ENCODE measurements at places on chromosomes 3 and 15.
A peak's percentile ranks its signal among the peaks of the same experiment; 100 is the strongest.

- DNase-seq: no peak
These were observed 7.9 kb downstream of the FEM1B start for GRCh38 chr15:68285259-68285980.

DNA sequence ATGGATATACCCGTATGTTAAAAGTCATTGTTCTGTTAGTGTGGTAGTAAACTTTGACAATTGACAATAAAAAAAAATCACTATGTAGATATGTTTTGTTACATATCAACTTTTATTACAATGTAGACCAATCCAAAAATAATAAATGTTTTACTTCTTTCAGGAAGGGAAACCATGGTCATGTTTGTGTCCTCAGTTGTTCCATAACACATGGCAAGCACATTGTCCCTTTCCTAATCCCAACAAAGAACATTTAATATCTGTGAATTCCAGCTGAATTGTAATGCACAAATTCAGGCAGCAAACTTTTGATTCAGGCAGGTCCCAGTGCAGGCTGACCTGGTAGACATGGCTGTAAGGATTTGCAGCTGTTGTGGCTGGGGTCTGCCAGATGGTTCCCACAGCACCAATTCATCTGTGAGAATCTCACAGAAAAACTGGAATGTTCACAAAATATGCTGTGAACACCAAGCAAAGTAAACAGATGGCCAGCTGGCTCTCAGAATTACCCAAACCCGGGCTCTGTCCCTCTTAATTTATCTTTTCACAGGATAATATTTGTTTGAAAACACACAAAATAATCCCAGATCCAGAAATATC is 1.9 kb upstream of the SPG21 start:
- DNase-seq: no peak

DNA sequence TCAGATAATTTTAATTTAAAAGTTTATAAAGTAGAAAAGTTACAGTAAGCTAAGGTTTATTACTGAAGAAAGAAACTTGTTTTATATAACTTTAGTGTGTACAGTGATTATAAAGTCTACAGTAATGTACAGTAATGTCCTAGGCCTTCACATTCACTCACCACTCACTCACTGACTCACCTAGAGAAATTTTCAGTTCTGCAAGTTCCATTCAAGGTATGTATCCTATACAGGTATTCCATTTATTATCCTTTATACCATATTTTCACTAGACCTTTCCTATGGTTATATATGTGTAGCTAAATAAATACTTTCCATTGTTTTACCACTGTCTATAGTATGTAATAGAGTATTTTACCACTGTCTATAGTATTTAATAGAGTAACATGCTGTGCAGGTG is 33.2 kb upstream of the MME start:
- no peak for DNase-seq

DNA sequence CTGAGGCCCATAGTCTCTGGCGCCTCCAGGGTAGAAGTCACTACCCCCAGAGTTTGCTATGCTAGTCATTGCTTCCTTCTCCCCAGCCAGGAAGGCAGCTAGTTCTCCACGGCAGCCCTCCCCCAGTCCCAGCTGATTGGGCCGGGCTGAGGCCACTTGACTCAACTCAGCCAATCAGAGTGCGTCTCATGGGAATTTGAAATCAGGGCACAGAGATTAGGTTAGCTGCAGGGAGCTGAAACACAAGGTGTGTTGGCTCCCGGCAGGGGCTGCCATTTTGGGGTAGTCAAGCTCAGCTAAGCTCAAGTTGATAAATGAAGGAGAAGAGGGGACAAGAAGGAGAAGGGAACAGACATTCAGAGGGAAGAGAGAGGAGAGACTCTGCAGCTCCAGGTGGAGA is 32.8 kb downstream of the LINGO1 start:
- no peak for DNase-seq

DNA sequence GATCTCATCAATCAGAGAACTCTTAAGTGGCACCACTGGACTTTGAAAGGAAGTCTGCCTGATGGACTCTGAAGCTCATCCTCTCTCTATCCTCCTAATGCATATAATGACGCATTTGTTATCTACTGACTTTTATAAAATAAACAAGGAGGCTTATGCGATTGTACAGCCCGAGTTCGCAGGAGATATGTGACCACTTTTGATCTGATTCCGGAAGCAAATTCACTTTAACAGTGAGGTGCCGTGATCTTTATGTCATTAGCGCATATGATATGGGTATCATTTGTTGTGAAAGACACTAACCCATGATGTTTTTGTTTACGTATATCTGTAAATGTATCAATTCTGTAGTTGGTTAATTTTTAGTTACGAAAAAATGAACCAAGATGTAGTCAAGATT is 427 bp upstream of the RNF111 start:
- no peak for DNase-seq

DNA sequence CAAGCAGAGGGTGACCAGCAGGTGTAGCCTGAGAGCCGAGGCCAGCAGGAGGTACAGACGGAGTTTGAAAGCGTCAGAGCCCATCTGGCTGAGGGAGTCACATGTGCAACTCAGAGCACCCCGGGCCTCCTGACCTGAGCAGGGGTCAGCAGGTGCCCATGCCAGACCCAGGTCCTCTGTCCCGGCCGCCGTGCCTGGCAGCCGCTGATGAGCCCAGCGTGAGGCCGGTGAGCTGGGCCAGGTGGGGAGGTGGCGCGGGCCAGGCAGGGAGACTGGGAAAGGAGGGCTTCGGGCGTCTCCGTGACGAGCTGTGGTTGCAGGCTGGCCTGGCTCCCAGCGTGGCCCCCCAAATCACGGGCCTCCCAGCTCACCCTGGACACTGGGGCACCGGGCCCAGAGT is 130.9 kb downstream of the CHSY1 start:
- no peak for DNase-seq

GRCh38 chr15:99481951-99482230 is 83.9 kb upstream of the MEF2A start:
- no peak for DNase-seq

GRCh38 chr3:115071166-115071565 is 75.9 kb downstream of the ZBTB20 start:
- DNase-seq: no peak

DNA sequence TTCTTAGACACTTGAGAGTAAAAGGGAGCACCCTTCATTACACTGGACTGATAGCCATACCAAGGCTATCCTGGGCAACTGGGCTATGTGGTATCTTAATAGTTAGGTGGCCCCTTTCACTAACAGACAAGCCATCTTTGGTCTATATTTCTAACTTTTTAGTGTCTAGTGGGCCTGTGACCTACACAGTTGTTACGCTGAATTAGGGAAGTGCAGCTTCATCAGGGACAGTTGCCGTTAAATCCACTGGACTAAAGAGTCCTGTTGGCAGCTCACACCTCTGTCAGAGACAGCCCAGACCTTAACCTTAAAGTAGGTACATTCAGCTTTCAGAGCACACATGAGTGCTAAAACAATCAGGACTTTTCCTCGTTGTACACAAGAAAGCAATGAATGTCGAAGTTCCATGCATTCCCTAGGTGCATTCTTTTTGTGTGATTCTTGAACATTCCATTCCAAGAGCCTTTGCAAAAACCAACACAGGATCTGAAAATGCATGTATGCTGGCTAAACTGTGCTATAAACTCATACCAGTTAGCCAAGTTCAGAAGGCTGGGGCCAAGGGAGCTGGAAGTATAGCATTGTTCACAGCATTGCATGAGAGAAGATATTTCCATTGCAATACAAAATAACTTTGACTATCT is 230.2 kb upstream of the EIF1B start:
- DNase-seq: no peak

GRCh38 chr15:101178479-101178878 is 73.4 kb downstream of the CHSY1 start:
- no peak for DNase-seq

DNA sequence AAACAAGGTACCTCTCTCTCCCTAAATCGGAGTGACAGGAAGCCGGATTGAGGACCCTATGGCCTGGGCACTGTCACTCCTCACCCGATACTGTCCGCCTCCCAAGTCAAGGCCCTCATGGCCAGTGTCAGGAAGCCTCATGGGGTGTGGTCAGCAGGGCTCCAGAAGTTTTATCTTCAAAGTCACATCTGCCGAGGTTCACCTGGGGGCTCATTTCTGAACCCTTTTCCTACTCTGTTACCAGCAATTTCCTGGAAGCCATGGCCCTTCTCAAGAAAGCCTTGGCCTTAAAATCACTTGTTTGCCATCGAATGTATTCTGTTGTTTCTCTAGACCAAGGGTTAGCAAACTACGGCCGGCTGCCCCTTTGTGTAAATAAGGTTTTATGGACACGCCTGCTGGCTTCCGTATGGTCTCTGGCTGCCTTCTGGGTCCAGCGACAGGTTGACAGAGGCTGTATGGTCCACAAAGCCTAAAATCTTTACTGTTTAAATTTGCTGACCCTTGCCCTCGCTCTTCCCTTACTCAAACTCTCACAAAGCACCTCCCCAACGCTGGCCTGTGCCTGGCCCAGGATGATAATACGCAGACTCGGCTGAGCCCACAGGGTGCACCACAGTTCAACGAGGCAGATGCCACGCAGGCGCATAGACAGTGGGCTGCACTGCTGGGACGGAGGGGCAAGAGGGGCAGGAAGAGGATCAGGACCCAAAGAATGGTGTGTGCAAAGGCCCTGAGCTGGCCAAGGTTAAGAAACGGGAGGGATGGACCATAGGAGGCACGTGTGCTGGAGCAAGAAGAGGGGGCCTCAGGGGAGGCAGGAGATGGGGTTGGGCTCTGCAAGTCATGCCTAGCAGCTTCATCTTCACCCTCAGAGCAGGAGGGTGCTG is 24.7 kb upstream of the DUSP7 start:
- DNase-seq: no peak

- no peak for DNase-seq
These were observed 339.1 kb upstream of the RGMA start for GRCh38 chr15:93428150-93428549.

GRCh38 chr3:150334974-150335373 is 73.1 kb upstream of the TSC22D2 start:
- DNase-seq: no peak

- DNase-seq: no peak
These were observed 36.6 kb upstream of the MAGI1 start for GRCh38 chr3:66075281-66075680.

DNA sequence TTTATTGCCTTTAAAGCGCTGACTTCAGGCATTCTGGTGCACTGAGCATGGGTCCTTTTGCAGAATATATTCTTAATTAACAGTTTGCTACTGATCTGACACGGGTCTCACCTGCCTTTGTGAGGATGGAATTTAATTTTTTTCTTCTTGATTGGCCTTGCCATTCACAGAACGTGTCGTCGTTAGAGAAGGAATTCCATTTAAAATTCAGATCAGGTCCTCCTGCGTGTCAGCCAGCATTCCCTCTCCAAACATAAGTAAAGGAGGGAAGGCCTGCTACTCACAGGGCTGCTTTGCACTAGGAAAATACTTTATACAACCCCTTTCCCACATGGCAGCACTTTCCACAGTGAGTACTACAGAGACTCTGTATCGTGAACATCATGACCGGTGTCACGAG is 492.7 kb downstream of the NTRK3 start:
- DNase-seq: no peak

DNA sequence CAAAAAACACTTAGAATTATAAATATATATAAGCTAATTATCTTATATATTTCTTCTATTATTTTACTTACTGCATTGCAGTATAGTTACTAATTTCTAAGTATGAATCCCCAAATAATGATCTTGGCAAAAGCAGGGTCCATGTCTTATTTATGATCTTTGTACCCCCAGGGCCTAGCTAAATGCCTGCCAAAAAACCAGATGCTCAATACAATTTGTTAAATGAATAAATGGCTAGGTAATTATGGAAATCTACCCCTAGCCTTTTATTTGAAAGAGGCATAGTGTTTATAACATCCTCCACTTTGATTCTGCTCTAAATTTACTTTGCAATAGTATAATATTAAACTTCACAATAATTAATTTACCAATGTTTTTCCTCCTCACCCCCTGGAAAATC is 69.5 kb downstream of the CSNK1G1 start:
- DNase-seq: no peak

DNA sequence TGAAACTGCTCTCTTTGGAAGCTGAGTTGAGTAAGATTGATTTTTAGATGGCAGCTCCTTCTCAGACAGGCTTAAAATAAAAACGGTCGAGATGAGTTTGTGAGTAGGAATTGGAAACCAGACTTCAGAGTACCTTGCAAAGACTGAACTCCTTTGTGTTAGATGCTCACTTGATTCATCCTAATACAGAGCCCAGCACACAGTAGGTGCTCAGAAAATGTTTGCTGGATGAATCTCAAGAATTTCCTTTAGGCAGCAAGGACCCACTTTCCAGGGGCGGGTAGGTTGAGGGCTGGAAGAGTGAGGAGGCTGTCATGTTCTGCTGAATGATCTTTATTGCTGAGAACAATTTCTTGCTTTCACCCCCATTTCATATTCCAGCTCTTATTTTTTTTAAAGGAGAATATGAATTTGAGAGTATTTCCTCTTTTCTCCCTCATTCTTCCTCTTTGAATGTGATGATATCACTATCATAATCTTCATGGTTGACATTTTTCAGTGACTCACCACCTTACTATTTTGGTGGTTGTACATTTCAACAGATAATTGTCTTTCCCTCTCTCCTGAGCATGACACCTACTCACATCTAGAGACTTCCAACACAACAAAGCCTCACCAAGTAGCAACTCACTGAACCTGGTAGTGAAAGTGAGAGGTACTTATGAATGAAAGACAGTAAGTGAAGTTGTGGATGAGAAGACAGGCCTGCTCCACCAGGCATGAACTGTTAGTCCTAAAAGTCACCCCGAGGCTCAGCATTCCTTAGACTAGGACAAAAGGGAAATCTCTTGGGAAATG is 113.3 kb downstream of the PDCD6IP start:
- no peak for DNase-seq

DNA sequence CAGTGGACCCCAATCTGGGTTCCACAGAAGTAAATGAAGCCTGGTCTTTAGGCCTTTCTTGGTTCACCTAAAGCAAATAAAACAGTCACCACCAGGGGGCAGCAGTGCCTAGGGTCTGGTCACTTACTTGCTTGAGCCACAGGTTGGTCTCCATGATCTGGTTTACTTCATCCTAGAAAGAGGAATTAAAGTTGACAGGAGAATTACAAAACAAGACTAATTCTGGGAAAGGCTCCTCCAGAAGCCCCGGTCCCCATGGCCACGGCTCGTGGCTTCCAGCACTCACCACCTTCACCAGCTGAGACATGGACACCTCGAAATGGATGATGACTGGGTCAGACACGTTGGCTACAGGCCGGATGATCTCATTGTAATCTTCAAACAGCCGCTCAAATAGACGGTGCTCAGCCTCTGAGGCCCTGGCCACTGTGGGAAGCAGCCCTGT is 2.3 kb downstream of the CHRNA3 start:
- peak; percentile 90 for DNase-seq

GRCh38 chr3:98565237-98565643 is 28.2 kb downstream of the CPOX start:
- no peak for DNase-seq

DNA sequence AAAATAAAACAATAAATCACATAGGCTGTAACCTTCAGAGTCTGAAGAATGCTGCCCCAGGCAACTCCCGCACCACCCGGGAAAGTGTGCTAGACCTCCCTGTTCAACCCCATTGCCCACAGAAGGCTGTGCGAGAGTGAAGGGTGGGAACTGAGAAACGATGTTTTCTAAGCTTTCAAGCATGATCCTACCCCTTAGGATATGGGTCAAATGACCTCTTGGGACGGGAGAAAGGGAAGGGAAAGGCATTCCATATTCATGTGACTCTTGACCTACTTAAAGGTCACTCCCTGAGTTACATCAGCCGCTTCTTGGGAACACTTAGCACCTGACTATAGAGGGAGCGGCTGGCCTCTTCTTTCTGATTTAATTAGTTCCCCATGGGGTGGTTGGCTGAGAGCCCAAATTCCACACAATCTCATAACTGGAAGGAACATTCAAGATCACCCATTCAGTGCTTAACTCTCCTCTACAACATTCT is 114.7 kb upstream of the SLC24A5 start:
- no peak for DNase-seq

GRCh38 chr15:23385886-23386430 is 31.4 kb downstream of the GOLGA8S start:
- DNase-seq: no peak

Data from stimulated activated naive CD8-positive, alpha-beta T cell treated with anti-CD3 and anti-CD28 coated beads, Interleukin-15, Interleukin-2, amounts not matched to agents 100 U/mL and 50 U/mL, for 24 hours (primary cell).